M059J (cell line): ENCODE measurements at places on chromosomes 2 and 18. TPM values are rescaled to one million over a fixed set of nuclear protein-coding genes. Genes with fewer than 3 reads are reported as not detected.

Gene FAP
- 22.8 and 31.9 TPM in 2 replicates for total RNA-seq

DNA sequence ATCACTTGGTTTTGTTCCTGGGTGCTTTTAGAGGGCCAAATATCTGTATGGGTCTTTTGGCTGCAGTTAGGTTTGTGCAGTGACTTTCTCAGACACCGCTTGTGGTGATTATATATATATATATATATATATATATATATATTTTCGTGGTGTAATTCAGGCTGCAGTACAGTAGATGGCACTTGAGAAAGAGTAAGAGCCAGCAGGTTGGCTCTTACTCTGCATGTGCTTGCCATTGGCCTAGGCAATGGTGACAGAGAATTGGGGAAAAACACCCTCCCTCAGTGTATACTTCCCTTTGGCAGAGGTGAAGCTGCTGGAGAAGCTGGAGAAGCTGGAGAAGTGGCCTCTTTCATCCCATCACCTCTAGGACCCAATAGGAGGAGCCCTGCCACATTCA lies 22.2 kb upstream of the MYL1 start:
- DNase-seq = no peak

DNA sequence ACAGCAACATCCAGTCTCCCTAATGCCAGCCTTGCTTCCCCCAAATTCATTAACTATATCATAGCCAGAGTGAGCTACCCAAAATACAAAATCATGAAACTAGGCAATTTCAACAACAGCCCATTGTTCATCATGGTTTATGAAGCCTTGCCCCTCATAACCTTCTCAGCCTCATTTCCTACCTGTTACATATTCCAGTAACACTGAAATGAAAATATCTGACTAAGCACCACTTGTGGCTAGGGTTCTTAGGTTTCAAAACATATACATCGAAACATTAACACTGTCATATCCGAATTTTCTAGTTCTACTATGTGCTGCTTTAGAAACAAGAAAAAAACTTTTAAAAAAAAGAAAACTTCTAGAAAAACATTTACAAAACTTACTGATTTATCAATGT lies 59.5 kb downstream of the ATAD2B start:
- no peak for DNase-seq

Gene NCKAP5
- total RNA-seq = 3.6 and 6.5 TPM in 2 replicates

Gene PLGLB2
- 0.05 and 2.2 TPM in 2 replicates for total RNA-seq

DNA sequence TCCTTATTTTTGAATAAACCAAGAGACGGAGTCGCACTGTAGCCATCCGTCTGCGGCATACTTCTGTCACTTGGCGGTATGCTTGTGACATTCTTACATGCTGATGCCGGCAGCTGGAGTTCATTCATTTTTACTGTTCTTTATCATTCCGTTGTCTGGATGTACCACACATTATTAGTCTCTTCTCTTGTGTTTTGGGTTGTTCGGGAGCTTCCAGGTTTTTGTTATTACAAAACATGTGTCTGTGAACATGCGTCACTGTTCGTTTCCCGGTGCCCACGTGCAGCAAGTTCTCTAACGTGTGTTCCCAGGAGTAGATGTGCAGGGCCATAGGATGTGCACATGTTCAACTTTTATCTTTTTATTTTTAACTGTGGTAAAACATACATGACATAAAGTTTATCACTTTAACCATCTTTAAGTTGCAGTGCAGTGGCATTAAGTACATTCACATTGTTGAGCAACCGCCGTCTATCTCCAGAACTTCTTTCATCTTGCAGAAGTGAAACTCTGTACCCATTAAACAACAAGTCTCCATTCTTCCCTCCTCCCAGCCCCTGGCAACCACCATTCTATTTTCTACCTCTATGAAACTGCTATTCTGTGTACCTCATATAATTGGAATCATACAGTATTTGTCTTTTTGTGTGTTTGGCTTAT lies 40.1 kb downstream of the MTCL1 start:
- no peak for DNase-seq

GRCh38 chr2:69203166-69203985 lies 183.7 kb downstream of the GFPT1 start:
- DNase-seq = no peak

GRCh38 chr2:11775384-11775783 lies 29.0 kb downstream of the LPIN1 start:
- DNase-seq = peak; percentile 42

GRCh38 chr2:215055891-215056290 lies 82.5 kb downstream of the ABCA12 start:
- no peak for DNase-seq

GRCh38 chr2:190718652-190719526 lies 70.0 kb downstream of the NAB1 start:
- peak; percentile 98 for DNase-seq

GRCh38 chr2:237205043-237205541 lies 119.4 kb downstream of the COPS8 start:
- no peak for DNase-seq

Gene CKAP2L
- total RNA-seq = 23.0 and 24.0 TPM in 2 replicates

- no peak for DNase-seq
Observed at GRCh38 chr2:24045511-24046508, 1.4 kb downstream of the WDCP start.

GRCh38 chr2:98759827-98760625 lies 29.1 kb upstream of the MGAT4A start:
- DNase-seq = no peak

Gene ESCO1
- 10.7 and 15.0 TPM in 2 replicates for total RNA-seq

DNA sequence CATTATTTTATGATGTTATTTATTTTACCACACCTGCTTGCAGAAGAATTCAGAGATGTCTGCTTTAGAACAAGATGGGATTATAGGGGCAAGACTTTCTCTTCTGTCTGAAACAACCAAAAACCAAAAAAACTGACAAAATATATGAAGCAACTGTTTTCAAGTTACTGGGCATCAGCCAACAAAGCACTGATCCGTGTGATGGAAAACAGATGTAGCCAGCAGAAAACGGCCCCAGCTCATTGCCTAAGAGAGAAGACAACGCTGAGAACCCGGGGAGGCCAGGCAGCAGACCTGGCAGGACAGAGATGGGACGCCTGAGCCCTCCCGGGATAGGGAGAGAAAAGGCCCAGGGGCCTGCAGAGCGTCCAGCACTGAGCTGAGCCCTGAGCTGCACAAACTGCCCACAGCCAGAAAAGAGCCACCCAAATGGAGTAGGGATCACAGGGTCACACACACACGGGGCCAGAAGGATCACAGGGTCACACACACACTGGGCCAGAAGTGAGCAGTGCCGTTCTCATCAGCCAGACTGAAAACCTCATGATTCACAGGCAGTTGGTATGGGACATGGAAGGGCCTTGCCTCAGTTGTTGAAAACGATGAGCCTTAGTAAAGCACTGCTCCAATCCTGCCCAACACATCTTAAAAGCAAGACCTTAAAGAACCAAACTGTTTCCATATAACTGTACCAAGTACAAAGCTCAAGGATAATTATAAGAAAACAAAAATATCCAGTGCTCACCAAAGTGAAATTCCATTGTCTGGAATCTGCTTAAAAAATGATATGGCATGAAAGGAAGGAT lies 12.1 kb downstream of the PXDN start:
- peak; percentile 83 for DNase-seq

DNA sequence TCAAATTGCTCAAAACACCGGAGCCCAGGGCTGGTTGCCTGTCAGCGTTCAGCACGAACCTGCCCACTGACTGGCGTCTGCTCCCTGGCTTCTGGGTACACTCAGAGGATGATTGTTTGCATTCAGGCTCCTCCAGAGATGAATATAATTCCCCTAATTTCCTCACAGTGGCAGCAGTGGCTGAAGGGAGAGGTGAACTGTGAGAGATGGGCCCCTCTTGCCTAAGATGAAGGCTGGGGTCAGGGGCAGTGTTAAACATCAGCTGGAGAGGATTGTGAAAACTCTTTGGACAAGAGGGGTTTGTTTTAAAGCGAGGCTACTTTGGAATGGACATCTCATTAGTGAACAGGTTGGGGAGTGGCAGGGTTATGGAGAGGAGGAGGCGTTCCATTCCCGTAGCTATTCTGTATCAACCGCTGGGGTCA lies 31.0 kb downstream of the TCF7L1 start:
- DNase-seq = no peak

Gene CD302
- 7.4 TPM in 2 replicates for total RNA-seq

DNA sequence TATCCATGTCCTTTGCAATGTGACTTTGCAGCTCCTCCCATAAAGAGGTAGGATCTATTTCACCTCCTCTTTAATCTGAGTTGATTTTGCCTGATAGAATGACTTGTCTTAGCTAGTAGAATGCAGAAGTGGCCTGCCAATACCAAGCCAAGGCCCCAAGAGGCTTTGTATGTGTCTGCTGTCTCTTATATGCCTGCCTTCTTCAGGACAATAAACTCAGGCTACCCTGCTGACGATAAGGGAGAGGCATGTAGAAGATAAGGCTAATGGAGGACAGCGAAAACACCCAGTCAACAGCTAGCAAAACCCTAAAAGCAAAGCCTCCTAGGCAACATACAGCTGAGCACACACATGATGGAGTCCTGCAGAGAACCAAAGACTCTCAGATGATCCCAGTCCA lies 1.8 kb upstream of the ZC3H8 start:
- no peak for DNase-seq

GRCh38 chr18:13418013-13418710 lies 199.6 kb downstream of the LDLRAD4 start:
- no peak for DNase-seq

DNA sequence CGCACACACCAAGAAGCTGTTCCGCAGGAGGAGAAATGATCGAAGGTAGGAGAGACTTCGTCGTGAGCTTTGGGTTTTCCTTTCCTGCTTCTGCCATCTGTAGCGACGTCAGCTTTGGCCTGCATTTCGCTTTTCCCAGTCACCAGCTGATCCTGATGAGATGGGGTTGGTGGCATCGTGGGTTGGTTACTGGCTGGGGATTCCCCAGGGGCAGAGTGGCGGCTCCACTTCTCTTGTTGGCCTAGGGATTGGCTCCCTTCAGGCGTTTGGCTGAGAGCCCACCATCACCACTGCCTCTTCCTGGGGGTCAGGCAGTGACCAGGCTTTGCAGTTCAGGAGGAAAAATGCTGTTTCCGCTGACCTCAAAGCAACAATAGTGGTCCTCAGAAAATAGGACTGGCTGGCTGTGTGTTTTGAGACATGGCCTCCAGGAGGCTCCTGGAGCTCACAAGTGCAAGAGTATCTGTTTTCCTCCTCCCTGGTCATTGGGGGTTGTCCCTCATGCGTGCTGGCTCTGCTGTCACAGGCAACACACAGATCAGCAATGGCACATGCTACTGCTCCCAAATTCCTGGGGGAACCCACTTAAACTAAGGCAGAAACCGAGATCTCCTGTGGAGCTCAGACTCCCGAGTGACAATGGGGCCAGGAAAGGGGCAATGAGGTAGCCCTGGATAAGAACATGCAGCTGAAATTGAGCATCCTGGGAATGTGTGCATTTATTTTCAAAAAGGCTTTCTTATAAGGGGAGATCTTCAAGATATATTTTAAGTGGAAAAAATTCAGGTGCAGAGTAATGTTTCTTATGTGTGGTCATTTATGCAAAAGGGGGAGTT lies 173.0 kb downstream of the CTIF start:
- DNase-seq = peak; percentile 51
